ENCODE measurements at places on chromosomes 1 and 21.

DNA sequence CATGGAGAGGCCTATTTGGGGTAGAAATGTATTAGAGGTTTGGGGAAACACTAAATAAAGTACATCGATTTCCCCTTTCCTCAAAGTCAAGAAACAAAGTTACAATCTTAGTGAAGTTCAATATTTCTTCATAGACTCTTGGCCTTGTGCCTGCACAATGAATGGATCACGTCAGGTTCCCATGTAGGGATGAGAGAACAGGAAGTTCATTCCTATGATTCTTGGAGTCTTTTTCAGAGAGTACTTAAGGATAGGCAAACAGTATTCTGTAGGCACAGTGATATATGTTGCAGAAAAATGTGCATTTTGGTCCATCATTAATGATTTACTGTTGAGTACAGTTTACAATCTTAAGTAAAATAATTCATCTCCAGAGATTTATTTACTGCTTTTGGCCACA is 275.5 kb downstream of the RGS7 start:
- no peak for DNase-seq

DNA sequence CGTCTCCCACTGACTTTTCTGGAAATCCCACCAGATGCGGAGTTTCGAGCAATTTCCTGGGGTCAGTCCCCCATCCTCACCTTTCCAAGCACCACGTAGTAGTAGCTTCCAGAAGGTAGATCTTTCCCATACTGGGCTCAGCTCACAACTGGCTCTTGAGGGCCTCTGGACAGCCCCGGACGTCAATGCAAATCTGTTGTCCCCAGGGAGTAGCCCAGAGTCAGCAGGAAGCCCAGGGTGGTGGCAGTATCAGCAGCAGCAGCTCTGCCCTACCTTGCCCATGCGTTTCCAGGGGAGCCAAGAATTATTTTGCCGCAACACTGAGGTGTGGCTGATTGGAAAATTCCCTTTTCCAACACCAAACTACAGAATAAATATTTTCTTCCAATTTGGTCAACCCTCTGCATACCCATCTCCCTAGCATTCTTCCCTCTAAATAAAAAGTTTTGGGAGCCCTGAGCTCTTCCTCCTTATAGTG is 70.3 kb downstream of the CD46 start:
- no peak for DNase-seq

GRCh38 chr1:207366022-207366421 is 44.5 kb downstream of the CD55 start:
- no peak for DNase-seq

GRCh38 chr1:39268906-39269305 is 64.4 kb downstream of the MACF1 start:
- DNase-seq: no peak

DNA sequence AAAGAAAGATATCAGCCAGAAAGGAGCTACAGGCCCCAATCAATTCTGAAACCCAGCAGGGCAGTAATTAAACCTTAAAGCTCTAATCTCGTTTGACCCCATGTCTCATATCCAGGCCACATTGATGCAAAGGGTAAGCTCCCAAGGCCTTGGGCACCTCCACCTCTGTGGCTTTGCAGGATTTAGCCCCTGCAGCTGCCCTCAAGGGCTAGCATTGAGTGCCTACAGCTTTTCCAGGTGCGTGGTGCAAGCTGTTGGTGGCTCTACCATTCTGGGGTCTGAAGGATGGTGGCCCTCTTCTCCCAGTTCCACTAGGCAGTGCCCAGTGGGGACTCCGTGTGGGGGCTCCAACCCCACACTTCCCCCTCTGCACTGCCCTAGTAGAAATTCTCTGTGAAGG is 429.9 kb downstream of the NPHP4 start:
- no peak for DNase-seq

GRCh38 chr1:227666286-227666685 is 68.8 kb downstream of the JMJD4 start:
- no peak for DNase-seq

- DNase-seq: no peak
These were observed 816.4 kb downstream of the KCNT2 start for GRCh38 chr1:195791796-195792195.

- DNase-seq: no peak
These were observed 25.3 kb upstream of the CR2 start for GRCh38 chr1:207428783-207429182.

DNA sequence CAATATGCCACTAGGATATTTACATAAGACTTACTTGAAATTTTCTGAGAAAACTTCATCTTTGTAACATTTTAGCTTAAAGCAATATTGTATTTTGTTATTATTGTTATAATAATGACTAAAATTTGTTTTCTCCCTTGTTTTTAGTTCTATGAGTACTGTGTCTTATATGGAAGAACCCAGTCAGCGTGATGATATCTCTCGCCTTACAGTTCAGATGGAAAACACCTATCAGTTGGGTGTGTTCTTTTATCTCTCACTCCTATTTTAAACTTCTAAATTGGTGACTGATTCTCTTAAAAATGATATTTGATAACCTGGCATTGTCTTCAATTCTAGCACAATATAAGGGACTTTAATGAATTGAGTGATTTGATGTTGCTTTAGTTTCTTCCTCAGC is 18.0 kb downstream of the DYNLT5 start:
- no peak for DNase-seq

All from SW480 (cell line).